Activated CD8-positive, alpha-beta T cell treated with anti-CD3 and anti-CD28 coated beads for 36 hours (primary cell): ENCODE measurements at places on chromosomes 11 and 22. TPM values are rescaled to one million over a fixed set of nuclear protein-coding genes. Genes with fewer than 3 reads are reported as not detected.
A peak's percentile ranks its signal among the peaks of the same experiment; 100 is the strongest.

DNA sequence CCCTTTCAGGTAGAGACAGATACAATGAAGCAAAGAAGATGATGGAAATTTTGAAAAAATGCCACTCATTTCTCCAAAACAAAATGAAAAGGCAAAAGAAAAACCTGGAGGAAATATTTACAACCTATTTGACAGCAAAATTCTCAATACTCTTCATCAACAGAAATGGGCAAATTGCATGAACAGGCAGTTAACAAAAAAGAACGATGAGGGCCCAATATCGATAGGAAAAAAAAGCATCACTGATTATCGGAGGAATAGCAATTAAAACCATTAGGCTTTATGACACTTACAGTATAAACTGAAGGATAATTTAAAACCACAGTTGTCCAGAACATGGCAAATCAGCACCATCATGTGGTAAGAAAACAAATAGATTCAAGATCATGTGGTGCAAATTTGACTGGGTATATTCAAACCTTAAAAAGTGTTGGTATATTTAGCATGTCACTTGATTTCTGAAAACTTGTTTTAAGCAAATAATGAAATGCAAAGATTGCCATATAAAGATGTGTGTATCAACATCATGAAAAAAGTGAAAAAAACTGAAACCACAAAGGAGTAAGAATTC lies 222.9 kb downstream of the BRD1 start:
- H3K27me3 ChIP-seq = no peaks in the 10 kb centered on the region
- peaks cover 17% of the 10 kb centered on the region for H3K36me3 ChIP-seq
- DNase-seq = no peak
- H3K4me1 ChIP-seq = peaks cover 9% of the 10 kb centered on the region

GRCh38 chr11:17410606-17411379 lies 22.3 kb upstream of the KCNJ11 start:
- H3K27me3 ChIP-seq = peaks cover 9% of the 10 kb centered on the region
- H3K4me1 ChIP-seq = peaks cover 9% of the 10 kb centered on the region
- no peak for DNase-seq
- H3K27ac ChIP-seq = no peak overlapping the region
- no peaks in the 10 kb centered on the region for H3K36me3 ChIP-seq

DNA sequence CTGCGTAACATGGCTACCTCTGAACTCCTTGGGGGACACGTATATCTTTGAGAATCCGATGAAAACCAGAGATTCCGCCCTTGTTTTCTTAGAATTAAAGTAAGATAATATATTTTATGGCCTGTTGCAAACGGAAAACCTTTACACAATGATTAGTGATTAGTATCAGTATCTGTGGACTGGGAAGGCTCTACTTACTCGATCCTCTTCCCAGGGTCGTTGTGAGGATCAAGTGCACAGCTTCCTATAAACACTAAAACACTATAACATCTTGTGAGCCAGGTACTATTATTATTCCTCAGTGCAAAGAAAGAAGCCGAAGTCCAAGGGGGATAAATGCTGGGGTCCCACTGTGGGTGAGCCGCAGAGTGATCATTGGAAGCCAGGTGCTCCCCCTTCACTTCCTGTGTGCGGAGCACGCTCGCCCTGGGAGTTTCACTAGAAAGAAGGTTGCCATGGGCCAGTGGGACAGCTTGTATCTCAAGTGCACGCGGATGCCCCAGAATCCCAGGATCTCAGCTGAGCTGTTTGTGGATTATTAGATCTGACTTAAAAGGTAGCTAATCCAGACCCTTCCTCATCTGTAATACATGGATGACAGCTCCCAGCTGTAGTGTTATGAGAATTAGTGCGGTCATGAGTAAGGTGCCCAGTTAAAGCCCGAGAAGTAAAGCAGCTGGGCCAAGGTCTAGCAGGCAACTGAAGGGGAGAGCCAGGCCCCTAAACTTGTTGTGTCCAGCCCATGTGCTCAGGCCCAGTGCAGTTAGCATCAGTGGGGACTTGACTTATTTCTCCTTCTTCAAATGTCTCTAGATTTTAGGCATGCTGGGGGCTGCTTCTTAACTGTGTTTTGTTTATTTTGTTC lies 839 bp downstream of the CBY1 start:
- peak; percentile 71 for DNase-seq
- H3K36me3 ChIP-seq = no peaks in the 10 kb centered on the region
- H3K27me3 ChIP-seq = no peaks in the 10 kb centered on the region
- H3K27ac ChIP-seq = peak overlapping the region; percentile 98

GRCh38 chr11:124646148-124646547 lies 23.5 kb downstream of the TBRG1 start:
- H3K27ac ChIP-seq = no peak overlapping the region
- H3K27me3 ChIP-seq = no peaks in the 10 kb centered on the region
- H3K4me1 ChIP-seq = no peaks in the 10 kb centered on the region
- H3K4me3 ChIP-seq = no peak overlapping the region
- H3K36me3 ChIP-seq = no peaks in the 10 kb centered on the region

DNA sequence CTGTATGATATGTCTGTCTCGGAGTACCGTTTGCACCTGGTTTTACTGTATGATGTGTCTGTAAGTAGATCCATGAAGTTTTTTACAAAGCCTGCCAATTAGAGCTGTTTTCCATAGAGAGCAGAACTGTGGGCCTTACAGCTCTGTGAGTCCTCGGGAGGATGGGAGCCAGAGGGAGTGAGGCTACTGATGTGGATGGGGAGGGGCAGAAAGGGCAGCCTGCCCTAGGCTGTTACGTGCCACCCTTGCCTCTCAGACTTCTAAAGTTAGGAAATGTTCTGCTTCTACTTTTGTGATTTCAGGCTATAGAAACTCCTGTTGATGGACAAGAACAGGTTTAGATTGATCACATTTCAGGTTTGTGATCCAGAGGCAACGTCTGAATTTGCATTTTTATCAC lies 105.2 kb downstream of the PPP6R3 start:
- H3K4me3 ChIP-seq = no peak overlapping the region
- no peaks in the 10 kb centered on the region for H3K27me3 ChIP-seq
- peaks cover 40% of the 10 kb centered on the region for H3K4me1 ChIP-seq
- H3K27ac ChIP-seq = peak overlapping the region; percentile 35
- DNase-seq = no peak

DNA sequence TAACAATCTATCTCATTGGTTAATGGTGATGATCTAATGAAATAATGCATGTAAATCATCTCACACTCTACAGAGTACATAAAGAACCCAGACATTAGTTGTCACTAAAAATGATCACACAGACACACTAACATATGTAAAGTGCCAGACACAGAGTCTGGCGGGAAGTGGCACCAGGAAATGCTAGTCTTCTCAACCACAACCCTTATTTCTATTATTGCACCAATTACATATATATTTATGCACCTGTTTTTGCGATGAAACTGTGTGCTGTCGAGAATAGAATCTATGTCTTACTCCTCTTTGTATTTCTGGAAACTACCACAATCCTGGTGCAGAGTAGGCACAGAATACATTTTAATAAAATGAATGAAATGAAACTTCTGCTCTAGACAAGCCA lies 25.9 kb upstream of the POU2AF3 start:
- no peaks in the 10 kb centered on the region for H3K36me3 ChIP-seq
- DNase-seq = no peak
- H3K4me1 ChIP-seq = peaks cover 4% of the 10 kb centered on the region
- peaks cover 2% of the 10 kb centered on the region for H3K27me3 ChIP-seq
- H3K27ac ChIP-seq = no peak overlapping the region

DNA sequence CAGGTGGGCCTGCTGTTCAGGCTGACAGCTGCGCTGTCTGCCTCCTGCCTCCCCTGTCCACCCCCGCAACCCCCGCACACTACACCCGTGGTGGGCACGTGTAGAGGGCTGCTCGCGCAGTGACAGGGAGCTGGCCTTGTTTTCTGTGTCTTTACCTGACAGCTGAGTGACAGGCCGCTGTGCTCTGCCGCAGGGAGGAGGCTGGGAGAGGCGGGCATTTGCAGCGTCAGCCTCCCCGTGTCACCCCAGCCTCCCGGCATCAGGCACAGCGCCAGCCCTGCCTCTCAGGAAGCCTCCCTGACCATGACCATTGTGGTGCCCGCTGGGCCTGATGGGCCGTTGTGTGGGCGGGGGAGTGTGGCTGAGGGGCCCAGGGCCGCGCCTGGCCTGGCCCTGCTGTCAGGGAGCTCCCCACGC lies 32.0 kb upstream of the RELT start:
- H3K4me1 ChIP-seq = no peaks in the 10 kb centered on the region
- H3K36me3 ChIP-seq = no peaks in the 10 kb centered on the region
- H3K4me3 ChIP-seq = no peak overlapping the region
- DNase-seq = no peak
- H3K27ac ChIP-seq = no peak overlapping the region

DNA sequence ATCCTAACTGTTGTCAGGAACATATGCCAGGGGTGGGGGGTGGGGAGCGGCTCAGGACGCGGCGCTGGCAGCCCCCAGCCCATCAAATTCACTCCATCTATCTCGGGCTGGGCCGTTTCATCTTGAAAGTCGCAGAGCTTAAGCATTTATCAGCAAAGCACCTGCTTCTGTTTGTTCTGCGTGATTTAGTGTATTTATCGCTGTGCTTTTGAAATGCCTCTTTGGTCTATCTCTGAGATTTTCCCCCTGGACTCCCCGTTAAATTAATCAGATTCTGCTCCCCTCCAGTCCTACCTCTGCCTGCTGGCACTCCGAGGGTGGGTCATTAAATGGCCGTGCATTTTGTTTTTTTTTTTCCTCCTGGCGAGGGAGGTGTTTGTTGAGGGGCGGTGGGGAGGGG lies 446.2 kb downstream of the TBC1D22A start:
- no peak overlapping the region for H3K27ac ChIP-seq
- H3K4me1 ChIP-seq = no peaks in the 10 kb centered on the region
- no peak for DNase-seq
- H3K27me3 ChIP-seq = no peaks in the 10 kb centered on the region
- H3K36me3 ChIP-seq = no peaks in the 10 kb centered on the region
- no peak overlapping the region for H3K4me3 ChIP-seq

- DNase-seq = no peak
- no peak overlapping the region for H3K27ac ChIP-seq
- H3K4me3 ChIP-seq = no peak overlapping the region
- H3K27me3 ChIP-seq = no peaks in the 10 kb centered on the region
Measured at GRCh38 chr22:17974087-17974486, 50.3 kb downstream of the MICAL3 start.

- no peak overlapping the region for H3K4me3 ChIP-seq
- DNase-seq = no peak
Measured at GRCh38 chr11:14942745-14943144, 29.4 kb downstream of the CALCA start.

GRCh38 chr22:44200855-44201550 lies 20.3 kb downstream of the PARVG start:
- DNase-seq = no peak
- H3K36me3 ChIP-seq = peaks cover 23% of the 10 kb centered on the region
- no peaks in the 10 kb centered on the region for H3K27me3 ChIP-seq
- H3K4me1 ChIP-seq = peaks cover 6% of the 10 kb centered on the region
- H3K4me3 ChIP-seq = no peak overlapping the region
- no peak overlapping the region for H3K27ac ChIP-seq

- peaks cover 3% of the 10 kb centered on the region for H3K27me3 ChIP-seq
- no peak for DNase-seq
- H3K27ac ChIP-seq = no peak overlapping the region
- H3K4me3 ChIP-seq = no peak overlapping the region
- H3K36me3 ChIP-seq = no peaks in the 10 kb centered on the region
- H3K4me1 ChIP-seq = peaks cover 18% of the 10 kb centered on the region
Measured at GRCh38 chr11:22699388-22699787, 33.0 kb downstream of the GAS2 start.

DNA sequence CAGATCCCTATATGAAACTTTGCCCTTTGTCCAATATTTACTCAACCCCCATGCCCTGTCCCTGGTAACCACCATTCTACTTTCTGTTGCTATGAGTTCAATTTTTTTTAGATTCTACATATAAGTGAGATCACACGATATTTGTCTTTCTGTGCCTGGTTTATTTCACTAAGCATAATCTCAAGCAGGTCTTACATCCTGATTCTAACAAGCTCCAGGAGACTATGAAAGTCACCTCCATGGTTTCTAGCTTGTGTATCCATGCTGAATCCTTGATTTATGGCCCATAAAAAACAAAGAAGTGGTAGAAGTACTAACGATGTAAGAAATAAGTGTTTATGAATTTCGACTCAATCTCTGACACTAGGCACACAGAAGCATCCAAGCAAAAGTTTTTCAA lies 68.0 kb downstream of the OR5AK2 start:
- H3K4me1 ChIP-seq = no peaks in the 10 kb centered on the region
- H3K27me3 ChIP-seq = no peaks in the 10 kb centered on the region
- H3K36me3 ChIP-seq = no peaks in the 10 kb centered on the region

GRCh38 chr11:95432714-95433503 lies 201.9 kb upstream of the SESN3 start:
- no peaks in the 10 kb centered on the region for H3K36me3 ChIP-seq
- H3K4me3 ChIP-seq = no peak overlapping the region
- peaks cover 8% of the 10 kb centered on the region for H3K27me3 ChIP-seq
- no peak overlapping the region for H3K27ac ChIP-seq
- H3K4me1 ChIP-seq = peaks cover 10% of the 10 kb centered on the region
- no peak for DNase-seq

GRCh38 chr11:83641511-83641910 lies 355.3 kb upstream of the CCDC90B start:
- no peaks in the 10 kb centered on the region for H3K4me1 ChIP-seq
- H3K36me3 ChIP-seq = no peaks in the 10 kb centered on the region
- no peak overlapping the region for H3K4me3 ChIP-seq
- peaks cover 2% of the 10 kb centered on the region for H3K27me3 ChIP-seq
- no peak overlapping the region for H3K27ac ChIP-seq

- no peaks in the 10 kb centered on the region for H3K36me3 ChIP-seq
- H3K4me3 ChIP-seq = no peak overlapping the region
- H3K27me3 ChIP-seq = peaks cover 1% of the 10 kb centered on the region
- H3K27ac ChIP-seq = no peak overlapping the region
- H3K4me1 ChIP-seq = no peaks in the 10 kb centered on the region
Measured at GRCh38 chr11:100574894-100575769, 112.0 kb upstream of the ARHGAP42 start.

GRCh38 chr22:38454353-38455075 lies 485 bp downstream of the KCNJ4 start:
- H3K27ac ChIP-seq = no peak overlapping the region
- peaks cover 67% of the 10 kb centered on the region for H3K27me3 ChIP-seq
- peaks cover 11% of the 10 kb centered on the region for H3K4me1 ChIP-seq

GRCh38 chr11:66547662-66548009 lies 933 bp downstream of the ACTN3 start:
- H3K4me3 ChIP-seq = no peak overlapping the region
- no peak for DNase-seq
- no peak overlapping the region for H3K27ac ChIP-seq
- H3K27me3 ChIP-seq = no peaks in the 10 kb centered on the region
- H3K36me3 ChIP-seq = peaks cover 3% of the 10 kb centered on the region
- peaks cover 17% of the 10 kb centered on the region for H3K4me1 ChIP-seq

- no peak for DNase-seq
- no peak overlapping the region for H3K4me3 ChIP-seq
- no peaks in the 10 kb centered on the region for H3K36me3 ChIP-seq
- peaks cover 20% of the 10 kb centered on the region for H3K4me1 ChIP-seq
- no peak overlapping the region for H3K27ac ChIP-seq
Measured at GRCh38 chr22:37496651-37497050, 10.5 kb upstream of the MFNG start.

- no peaks in the 10 kb centered on the region for H3K36me3 ChIP-seq
- no peak overlapping the region for H3K4me3 ChIP-seq
- peaks cover 10% of the 10 kb centered on the region for H3K4me1 ChIP-seq
- H3K27ac ChIP-seq = no peak overlapping the region
- no peak for DNase-seq
Measured at GRCh38 chr22:45442116-45442515, 28.6 kb downstream of the RIBC2 start.

RTN4RL2 gene
- total RNA-seq = 0.23 TPM

PAX6 gene
- not detected for total RNA-seq

OR56A1 gene
- not detected for total RNA-seq

POU2AF2 gene
- not detected for total RNA-seq

PKP3 gene
- total RNA-seq = not detected

OR2D2 gene
- not detected for total RNA-seq
